ENCODE measurements at places on chromosomes 4 and X.

GRCh38 chr4:76194325-76194724 lies 19.3 kb downstream of the SCARB2 start:
- DNase-seq: no peak

DNA sequence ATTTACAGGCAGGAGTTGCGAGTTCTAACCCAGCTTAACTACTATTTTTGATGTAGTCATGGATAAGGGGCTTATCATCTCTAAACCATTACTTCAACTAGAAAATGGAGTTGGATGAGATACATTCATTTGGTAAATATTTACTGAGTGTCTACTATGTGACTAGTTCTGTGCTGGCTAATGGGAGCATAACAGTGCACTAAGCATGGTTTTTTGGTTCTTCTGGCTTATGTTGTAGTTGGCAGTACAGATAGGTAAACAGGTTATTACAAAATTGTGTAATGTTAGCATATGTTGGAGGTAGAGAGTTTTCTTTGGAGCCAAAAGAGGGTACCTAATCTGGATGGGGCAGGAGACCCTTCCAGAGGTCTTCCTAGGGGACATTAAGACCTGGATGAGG lies 25.8 kb upstream of the PI4K2B start:
- DNase-seq: no peak

DNA sequence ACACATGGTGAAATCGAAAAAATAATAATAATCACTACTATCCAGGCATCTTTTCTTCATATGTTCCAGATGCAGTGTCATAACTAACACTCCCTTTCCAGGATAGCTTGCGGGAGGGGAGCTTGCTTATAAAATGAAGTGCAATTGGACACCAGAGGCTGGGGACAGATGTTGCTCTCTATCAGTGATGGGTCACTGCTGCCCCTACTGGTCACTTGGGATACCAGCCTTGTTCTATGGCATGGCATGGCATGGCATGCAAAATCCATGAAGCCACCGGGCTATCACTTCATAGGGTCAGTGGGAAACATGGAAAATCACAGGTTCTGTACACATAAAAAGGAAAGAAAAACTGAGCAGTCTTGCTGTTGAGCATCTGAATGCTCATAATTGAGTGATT lies 168.1 kb downstream of the GLRA2 start:
- DNase-seq: no peak

- DNase-seq: no peak
Observed at GRCh38 chr4:100962698-100963097, 384.6 kb downstream of the PPP3CA start.

GRCh38 chr4:12658146-12658545 lies 826.0 kb downstream of the RAB28 start:
- DNase-seq: no peak

- no peak for DNase-seq
Observed at GRCh38 chr4:139619644-139620043, 46.0 kb upstream of the MGST2 start.

GRCh38 chr4:150079081-150079581 lies 886 bp downstream of the DCLK2 start:
- peak; percentile 2 for DNase-seq

GRCh38 chr4:72378901-72379300 lies 190.1 kb downstream of the ADAMTS3 start:
- no peak for DNase-seq

DNA sequence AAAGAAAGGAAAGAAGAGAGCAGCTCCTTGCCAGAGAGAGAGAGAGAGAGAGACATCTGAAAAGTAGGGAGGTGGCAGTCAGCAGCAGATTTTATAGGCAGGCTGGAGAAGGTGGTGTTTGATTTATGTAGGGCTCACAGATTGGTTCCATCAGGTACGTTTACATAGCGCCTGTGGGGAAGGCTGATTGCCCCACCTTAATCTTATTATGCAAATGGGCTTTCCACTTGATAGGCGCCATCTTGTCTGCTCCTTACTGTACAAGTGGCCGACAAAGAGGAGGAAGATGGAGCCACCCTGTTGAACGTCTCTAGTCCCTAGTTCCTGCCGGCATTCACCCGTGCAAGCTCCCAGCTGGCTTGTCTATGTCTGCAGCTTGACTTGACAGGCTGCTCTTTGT lies 49.1 kb upstream of the DHRSX start:
- DNase-seq: no peak

DNA sequence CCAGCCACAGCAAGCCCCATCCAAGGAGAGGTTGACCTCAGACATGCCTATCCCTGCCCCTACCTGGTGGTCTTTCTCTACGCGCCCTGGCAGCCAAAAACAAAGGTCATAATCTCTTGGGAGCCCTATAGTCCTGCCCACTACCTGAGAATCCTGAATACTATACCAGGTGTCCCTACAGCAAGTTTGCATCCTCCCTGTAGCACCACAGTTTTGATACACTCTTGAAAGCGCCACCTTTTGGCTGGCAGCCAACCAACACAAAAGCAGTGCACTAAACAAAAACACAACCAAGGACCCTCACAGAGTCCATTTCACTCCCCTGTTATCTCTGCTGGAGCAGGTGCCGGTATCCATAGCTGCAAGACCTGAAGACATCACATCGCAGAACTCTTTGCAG lies 523.8 kb upstream of the CPEB2 start:
- DNase-seq: no peak
